Hematopoietic multipotent progenitor cell (in vitro differentiated cells): ENCODE measurements at places on chromosomes 6 and 20. TPM values are rescaled to one million over a fixed set of nuclear protein-coding genes. Genes with fewer than 3 reads are reported as not detected.
A peak's percentile ranks its signal among the peaks of the same experiment; 100 is the strongest.

GRCh38 chr6:7051780-7052442 is 55.9 kb upstream of the RREB1 start:
- DNase-seq, result peak; percentile 85

DNA sequence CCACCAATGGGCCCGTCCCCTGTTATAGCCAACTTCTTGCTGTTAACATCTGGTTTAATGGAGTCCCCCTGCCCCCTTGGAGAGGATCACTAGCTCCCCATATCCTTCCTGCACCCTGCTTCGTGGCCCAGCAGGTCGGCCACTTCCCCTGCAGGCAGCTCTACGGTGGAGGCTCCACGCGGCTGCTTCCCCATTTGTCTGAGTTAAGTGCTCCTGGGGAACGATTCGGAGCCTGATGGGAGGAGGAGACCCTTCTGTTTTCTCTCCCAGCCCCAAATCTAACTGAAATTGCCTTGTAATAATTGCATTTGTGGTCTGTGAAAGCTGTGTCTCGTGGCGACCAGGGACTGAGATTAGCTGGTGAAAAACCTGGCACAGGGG is 74.6 kb downstream of the SULF2 start:
- peak; percentile 85 for DNase-seq

DNA sequence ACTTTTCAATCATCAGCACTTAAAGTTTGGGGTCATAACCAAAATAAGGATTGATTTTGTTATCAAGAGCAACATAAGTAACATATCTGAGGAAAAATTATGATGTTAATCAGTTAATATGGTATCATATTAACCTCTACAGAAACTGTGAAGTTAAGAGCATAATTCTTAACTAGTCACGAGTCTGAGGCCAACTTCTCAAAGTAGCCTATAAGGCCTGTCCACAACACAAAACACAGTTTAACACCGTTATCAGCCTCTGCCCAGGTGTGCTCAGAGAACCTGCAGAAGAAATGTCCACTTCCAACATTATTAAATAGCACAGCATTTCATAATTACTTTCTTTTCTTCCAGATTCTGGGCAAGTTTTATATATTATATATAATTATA is 1.1 kb downstream of the STX7 start:
- no peak for DNase-seq

DNA sequence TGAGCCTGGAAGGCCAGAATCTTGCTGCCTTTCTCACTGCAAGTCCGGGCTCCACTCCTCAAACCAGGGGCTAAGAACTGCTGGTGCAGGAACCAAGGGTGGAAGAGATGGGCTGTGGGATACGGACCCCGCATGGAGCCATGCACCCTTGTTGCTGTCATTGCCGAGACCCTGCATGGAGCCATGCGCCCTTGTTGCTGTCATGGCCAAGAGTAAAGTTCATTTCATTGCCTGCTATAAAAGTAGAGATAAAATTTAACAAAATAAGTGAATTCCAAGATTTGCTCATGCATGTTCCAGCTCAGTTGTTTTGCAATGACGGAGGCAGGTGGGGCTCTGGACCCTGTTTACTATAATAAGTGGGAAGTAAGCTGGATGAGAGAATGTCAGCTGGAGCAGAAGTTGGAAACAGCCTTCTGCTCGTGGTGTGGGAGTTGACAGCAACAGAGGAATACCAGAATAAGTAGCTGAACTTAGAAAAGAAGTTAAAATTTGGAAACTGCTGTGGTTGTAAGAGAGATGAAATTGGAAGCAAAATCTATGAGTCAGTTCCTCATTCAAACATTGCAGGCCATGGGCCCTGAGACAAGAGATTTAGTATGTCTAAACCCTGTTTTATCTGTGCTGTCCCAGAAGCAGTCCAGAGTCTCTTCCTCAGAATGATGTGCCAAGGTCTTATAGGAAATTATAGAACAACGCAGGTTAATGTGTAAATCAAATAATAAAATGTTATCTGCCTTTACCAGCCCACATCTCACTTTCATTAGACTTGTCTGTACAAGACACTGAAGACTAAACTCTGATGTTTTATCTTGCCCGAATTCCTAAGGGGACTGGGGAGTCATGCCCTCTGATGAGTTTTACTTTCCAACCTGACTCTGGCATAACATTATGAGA is 15.8 kb upstream of the THBS2 start:
- no peak for DNase-seq

GRCh38 chr20:34022839-34023234 is 29.1 kb downstream of the RALY start:
- no peak for DNase-seq

DNA sequence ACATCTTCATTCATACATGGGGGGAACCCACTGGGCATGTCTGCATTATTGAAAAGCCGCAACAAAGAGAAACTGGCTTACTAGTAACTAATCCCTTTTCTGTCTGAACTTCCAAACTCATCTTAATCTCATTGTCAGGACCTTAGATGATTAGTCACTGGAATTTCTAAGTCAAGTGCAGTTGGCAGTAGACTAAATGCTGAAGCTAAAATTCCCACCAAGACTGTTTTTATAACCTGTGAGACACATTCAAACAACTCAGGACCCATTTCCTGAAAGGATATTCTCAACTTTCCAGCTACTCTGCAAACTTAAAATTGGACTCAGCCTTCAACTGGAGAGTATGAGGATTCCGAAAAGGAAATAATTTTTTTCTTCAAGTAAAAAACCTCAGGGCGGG is 94.8 kb upstream of the SCAF8 start:
- DNase-seq, result no peak

DNA sequence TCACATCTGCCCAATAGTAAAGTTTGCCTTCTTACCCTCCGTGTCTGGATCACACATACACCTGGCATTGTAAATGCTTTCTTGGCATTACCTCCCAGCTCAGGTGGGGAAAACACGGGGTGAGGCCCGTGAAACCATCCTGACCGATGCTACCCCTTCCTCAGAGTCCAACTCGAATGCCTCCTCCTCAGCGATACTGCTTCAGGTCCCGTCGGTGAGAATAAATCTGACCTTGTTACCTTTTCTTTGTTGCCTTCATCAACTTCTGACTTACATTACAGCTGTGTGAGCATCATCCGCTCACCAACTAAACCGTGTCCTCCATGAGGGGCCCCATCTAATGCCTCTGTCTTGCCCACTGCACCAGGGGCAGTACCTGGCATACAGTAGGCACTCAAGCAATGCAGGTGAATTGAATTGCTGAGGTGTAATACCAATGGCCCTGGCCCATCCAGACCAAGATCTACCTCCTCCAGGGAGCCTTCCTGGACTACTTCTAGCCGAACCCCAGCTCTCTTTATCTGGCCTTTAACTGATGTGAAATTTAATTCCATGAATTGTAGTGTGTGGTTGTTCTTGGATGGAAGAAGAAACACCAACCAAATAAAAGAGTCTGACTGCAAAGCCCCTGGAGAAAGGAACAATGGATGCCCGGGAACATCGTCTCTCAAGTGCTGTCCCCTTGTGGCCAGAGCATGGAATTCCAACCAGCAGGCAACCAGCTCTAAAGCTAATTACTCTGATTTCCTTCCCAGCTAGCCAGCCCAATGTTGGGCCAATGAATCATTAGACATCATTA is 141.5 kb downstream of the ANKRD60 start:
- no peak for DNase-seq

- no peak for DNase-seq
Observed at GRCh38 chr6:162056745-162057144, 670.8 kb downstream of the PRKN start.

- DNase-seq, result no peak
Observed at GRCh38 chr20:57966620-57967019, 256.8 kb upstream of the PMEPA1 start.

- DNase-seq, result no peak
Observed at GRCh38 chr20:22352019-22352418, 232.4 kb downstream of the FOXA2 start.

- no peak for DNase-seq
Observed at GRCh38 chr20:9078826-9079731, 10.2 kb downstream of the PLCB4 start.

- peak; percentile 47 for DNase-seq
Observed at GRCh38 chr6:391559-392440, at the start of gene IRF4. Gene IRF4, plus strand, starts transcription at chr6:391752. Its CDS starts 1,401 bp downstream, at chr6:393153.

DNA sequence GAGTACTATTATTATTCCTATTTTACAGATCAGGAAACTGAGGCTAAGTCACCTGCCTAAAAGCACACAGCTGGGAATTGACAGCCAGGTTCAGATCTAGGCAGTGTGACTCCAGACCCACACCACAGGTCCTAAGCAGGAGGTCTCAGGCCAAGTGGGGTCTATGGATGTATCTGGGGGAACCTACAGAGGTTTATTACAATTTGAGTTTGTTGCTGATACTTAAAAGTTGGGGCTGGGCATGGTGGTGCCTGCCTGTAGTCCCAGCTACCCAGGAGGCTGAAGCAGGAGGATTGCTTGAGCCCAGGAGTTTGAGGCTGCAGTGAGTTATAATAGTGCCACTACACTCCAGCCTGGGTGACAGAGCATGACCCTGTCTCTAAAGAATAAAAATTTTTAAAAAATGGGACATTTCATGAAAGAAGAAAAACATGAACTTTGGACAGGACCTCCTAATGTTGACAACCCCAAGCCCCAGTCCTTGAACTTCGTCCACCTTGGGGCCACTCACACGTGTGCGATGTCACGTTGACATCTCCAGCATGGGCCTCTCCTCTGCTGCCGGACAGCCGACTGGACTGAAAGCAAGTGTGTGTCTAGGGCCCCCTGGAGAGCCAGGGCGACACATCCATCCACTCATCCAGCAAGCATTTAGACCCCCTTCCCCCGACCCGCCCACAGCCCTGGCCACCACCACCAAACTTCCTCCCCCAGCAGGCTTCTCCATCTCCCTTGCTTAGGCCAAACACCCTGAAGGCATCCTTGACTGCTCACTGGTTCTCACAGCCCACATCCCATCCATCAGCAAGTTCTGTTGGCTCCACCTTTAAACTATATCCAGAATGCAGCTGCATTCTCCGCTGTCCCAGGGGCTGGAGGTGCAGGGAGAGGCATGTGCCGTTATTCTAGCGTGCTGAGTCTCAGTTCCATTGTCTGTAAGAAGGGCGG is 40.0 kb downstream of the NOL4L start:
- DNase-seq, result no peak

DNA sequence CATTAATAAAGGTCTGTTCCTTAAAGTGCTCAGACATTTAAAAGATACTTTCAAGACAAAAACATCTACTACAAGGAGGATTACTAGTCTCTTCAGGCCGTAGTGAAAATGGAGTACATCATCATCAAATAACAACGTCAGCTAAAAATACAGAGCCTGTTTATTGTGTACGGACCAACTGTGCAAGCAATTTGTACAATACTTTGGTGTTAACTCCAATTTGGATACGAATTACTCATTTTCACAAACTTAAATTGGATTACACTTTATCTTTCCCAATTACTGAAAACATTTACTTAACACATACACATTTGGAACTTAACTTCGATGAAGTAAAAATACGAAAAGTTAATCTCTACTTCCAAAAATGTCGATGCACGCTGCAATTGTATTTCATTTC is 802 bp downstream of the CYP39A1 start:
- DNase-seq, result no peak

DNA sequence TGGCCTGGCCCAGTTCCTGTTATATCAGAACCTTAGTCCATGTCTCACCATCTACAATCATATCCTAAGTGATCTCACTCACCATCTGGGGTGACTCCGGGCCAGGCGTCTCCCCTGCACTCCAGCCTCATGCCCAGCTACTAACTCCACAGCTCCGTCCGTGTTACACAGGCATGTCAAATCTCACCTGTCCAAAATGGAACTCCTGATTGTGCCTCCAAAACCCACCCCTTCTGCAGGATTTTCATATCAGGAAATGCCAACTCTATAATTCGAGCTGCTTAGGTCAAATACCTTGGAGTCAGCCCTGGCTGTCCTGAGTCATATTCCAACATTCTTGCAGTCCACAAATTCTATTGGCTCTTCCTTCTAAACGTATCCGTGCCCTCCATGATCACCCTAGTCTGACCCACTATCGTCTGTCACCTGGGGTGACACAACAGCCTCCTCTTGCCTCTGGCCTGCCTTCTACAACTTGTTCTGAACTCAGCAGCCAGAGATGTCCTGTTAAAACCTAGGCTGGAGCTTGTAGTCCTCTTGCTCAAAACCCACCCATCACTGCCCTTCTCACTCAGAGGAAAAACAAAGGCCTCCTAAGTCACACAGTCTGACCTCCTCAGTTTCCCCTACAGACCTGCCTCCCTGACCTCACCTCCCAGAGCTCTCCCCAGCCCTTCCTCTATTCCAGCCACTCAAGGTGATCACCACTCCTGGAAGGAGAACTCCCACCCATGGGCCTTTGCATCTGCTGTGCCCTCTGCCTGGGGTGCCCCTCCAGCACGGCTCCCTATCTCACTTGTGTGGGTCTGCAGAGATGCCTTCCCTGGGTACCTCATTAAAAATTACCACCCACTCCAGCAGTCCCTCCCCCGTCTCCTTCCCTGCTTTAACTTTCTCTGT is 85.3 kb upstream of the SIRPA start:
- DNase-seq, result no peak

- DNase-seq, result no peak
Observed at GRCh38 chr20:25005661-25006060, 13.1 kb upstream of the APMAP start.

GRCh38 chr6:121755485-121755884 is 320.0 kb downstream of the GJA1 start:
- no peak for DNase-seq

- DNase-seq, result peak; percentile 4
Observed at GRCh38 chr6:97440590-97441176, 157.7 kb upstream of the MMS22L start.

- DNase-seq, result no peak
Observed at GRCh38 chr6:52216932-52217575, 27.2 kb downstream of the IL17F start.

COL10A1 gene
- total RNA-seq, result not detected

COX4I2 gene
- total RNA-seq, result not detected

XKR7 gene
- total RNA-seq, result under 0.01 TPM

ATRN gene
- total RNA-seq, result 32.3 TPM

RIMS1 gene
- under 0.01 TPM for total RNA-seq

ZFAND3 gene
- total RNA-seq, result 27.7 TPM

COL12A1 gene
- under 0.01 TPM for total RNA-seq

R3HDML gene
- total RNA-seq, result not detected

CD24 gene
- total RNA-seq, result 3.5 TPM

SLC22A2 gene
- not detected for total RNA-seq

CSNK2A1 gene
- total RNA-seq, result 84.8 TPM

COL19A1 gene
- under 0.01 TPM for total RNA-seq

ADGRF5 gene
- total RNA-seq, result under 0.01 TPM
